ENCODE measurements at places on chromosomes 1 and 21.

GRCh38 chr1:89087241-89087640, 22.2 kb upstream of the GBP1 start:
- no peak for DNase-seq

DNA sequence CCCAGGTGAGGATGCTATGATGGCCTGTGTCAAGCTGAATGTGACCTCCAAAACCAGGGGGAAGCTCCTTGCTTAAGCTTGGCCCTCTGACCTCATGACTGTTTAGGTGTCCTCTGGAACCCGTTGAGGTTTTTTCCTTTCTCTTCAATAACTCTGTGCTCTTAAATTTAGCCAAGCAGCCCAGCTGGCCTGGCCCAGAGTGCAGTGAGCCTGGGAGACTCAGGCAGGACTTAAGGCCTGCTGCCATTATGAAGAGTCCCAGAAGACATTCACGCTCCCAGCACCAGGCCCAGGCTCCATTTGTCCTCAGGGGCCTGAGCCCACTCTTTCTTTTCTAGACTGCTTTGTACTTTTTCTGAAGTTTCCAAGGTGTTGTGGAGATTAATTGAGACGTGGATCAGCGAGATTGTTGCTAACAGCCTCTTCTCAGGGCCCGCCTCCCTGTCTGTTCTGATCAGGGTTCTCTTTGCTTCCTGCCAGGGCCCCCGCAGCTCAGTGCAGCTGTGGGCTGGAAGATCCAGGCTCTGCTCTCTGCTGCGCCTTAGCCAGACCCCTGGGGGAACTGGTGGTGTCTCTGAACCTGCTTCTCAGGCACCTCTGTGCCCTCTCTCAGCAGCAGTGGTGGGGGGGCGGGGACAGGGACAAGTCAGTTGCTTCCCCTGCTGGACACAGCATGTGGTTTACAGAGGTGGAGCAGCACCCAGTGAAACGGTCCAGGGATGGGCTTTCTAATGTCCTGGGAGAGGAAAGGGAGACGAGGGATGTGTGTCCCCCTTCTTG, 124.2 kb downstream of the GRIK3 start:
- no peak for DNase-seq

DNA sequence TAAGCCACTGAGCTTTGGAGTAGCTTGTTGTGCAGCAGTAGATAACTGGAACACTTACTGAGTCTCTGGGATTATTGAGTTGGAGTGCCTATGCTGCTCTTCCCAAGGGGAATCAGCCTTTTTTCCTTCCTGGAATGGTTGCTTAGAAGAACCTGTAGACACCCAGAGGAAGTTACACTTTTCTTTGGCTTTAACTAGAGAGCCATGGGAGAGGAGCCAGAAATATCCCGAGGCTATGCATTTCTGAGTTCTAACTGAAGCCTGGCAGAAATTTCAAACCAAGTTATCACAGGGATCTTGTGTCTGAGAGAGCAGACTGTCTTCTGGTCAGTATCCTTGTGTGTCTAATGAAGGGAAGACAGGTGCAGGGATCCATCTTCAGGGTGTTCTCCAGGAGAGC, 28.3 kb downstream of the LAMC1 start:
- no peak for DNase-seq

DNA sequence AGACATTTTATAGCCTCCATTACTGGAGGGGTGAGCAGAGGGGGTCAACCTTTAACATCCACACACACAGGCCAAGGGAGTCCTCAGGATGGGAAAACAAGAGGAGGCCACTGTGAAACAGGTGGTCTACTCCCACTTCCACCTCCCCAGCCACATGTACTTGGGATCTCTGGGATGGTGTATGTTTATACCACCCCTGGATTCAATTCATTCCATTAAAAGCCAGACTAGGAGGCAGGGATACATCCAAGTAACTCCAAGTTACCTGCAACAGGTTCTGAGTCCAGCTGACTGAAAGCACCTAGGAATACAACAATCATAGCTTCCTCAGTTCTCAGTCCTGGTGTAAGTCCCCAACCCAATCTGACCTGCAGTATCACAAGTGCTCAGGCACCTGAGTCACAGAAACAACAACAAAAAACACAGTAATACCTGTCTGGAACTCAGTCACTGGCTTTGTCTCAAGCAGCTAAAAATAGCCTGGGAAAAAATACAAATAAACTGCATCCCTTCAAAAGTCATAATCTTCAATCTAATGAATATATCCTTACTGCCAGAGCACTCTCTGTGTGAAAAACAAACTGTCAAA, 9.8 kb downstream of the ERI3 start:
- no peak for DNase-seq

DNA sequence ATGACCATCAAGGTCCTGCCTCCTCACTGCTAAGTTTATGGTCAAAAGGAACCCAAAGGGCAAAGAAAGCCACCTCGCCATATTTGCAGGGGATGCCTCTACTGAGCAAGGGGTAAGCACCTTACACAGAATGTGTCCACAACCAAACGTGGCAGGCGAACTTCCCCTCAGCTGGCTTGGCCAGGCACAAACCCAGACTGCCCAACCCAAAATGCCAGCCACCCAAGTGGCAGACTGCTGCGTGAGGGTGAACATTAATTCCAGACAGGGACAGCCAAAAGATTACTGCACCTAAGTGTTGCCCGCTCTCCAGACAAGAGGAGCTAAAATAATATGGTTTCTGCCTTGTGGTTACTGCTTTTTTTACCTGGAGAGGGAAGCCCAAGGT, 16.0 kb downstream of the ZNF697 start:
- DNase-seq, result no peak

DNA sequence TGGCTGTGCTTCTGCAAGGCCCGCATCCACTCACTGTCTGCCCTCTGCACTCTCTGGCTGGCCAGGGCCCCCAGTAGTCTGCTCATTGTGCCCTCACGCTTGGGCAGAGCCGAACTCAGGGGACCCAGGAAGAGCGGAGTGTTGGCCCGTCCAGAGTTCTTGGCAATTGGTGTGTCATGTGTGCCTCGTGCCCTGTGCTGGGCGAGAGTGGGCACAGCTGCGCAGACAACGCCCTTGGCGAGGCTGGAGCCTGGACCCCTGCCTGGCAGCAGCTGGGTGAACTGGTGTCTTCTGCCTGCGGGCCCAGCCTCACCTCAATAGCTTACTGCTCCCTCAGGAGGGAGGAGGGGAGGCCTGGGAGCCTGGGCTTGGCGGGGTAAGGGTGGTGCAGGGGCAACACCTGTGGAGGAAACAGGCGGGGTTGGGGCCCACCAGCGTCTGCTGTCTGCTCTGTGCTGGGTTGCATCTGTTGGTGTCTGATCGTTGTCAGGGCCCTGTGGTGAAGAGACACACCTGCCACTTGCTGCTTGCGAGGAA, 2.1 kb downstream of the GUK1 start:
- no peak for DNase-seq

GRCh38 chr1:160438935-160439334, 38.6 kb downstream of the VANGL2 start:
- DNase-seq, result no peak

DNA sequence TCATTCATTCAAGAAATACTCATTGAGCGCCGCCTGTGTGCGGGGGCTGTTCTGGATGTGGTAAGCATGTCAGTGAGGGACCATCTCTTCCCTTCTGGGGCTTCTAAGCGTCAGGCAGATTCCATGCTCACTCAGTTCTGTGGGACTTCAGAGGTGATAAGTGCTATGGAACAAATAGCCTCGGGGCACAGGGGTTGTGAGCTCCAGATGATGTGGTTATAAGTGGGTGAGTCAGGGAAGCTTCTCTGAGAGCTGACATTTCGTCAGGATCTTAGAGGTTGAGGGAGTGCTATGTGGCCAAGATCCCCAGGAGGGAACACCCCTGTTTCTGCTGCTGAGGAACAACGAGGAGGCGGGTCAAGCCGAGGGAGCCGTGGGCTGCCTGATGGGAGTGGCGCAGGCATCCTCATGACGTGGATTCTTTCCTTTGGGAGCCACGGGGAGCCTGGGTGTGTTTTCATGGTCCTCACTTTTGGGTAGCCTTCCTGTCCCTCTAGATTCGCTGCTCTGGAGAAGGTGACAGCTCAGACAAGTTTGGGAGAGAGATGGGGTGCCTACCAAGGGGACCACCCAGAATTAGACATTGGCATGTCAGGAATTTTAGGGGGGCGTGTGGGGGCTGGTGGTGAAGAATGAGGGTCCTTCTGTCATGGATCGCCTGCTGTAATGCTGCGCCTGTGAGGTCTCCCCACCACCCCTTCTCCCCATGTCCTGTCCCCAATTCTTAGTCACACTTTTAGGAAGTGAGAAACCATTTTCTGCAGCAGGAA, 38.5 kb downstream of the HUNK start:
- no peak for DNase-seq

DNA sequence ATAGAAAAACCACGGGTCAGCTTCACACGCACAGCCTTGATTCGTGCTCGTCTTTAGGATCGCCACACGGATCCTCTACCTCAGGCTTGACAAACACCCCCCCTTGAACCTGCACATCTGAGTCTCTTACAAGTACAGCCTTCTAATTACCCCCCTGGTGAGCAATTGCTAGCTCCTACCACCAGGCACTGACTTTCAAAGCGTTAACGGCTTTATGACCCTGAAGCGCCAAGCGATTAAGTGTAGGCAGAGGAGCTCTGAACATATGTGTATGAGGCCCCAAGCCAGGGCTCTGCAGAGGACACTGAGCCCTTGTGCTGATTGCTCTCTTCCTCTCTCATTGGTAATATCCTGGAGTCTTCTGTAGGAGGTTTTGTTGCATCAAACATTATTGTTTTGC, 55.7 kb upstream of the EPHA8 start:
- no peak for DNase-seq

DNA sequence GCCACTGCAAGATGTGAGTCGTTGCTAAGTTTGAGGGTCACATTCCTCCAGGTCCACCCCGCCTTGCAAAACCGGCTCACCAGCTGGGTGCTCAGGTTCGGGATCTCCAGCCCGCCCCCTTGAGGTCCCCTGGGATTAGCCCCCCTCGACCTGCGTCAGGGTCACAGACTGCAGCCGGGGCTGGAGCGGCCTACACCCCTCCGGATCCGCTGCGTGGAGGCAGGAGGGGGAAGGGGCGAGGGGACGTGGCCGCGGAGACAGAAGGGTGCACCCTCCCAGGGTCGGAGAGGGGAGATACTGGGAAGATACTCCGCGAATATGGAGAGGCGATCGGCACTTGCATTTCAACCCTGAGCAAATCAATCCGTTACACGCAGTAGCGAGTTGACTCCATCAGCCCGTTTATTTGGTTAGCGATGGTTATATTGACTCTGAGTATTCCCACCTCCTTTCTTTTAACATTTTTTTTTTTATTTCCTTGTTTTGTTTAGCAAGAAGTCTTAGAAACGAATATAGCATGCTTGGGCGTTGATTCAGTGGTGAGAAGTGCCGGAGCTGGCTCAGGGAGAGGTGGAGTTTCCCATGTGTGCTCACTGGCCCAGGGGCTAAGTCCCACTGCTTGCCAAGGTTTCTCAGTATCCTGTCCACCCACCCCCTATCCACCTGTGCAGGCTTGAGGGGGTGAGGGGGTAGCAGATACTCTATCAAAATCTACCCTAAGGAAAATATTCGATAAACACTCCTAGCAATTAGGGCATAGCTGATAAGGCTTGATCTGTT, 997 bp downstream of the IFNAR2 start:
- DNase-seq, result peak; percentile 53

DNA sequence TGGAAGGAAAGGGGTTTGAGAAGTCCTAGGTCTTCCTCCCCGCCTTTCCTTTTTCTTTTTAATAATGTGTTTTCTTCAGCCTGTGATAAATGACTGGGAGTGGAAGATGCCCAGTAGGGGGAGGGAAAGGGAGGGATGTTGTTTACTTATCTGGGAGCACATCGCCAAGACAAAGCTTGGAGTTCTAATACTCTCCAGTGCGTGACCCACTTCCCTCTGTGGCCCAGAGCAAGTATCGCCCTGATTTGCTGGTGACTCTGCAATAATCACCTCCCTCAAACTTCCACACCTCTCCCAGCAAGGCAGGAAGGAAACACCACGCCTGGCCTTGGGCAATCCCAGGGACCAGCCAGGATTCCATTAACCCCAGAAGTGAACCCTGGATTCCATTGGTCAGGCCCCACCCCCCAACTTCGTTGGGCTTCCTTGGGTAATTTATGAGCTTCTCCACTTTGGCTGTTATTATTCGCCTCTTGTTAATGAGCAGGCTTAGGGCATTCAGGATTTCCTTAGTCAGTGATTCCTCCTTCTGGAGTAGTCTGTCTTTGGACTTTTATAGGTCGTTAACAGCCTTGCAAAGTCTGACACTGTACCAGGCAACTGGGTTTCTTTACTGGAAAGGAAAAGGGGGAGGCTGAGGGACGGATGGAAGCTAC, 24.3 kb upstream of the GRHL3 start:
- DNase-seq, result peak; percentile 14

DNA sequence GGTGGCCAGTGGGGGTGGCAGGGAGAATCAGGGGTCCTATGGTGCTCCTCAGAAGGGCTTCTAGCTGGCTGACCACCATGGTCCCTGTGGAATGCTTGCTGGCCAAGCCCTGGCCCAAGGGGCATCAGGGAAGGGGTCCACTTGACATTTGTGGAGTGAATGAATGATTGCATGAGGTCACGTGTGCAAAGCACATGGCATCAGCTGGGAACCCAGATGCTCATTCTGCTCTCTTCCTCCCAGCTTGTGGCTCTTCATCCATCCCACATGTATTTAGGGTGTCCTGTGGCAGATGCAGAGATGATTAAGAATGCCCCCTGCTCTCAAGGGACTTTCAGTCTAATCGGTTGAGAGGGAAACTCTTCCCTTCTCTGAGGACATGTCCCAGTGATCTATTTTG, 27.1 kb upstream of the PADI4 start:
- DNase-seq, result no peak

DNA sequence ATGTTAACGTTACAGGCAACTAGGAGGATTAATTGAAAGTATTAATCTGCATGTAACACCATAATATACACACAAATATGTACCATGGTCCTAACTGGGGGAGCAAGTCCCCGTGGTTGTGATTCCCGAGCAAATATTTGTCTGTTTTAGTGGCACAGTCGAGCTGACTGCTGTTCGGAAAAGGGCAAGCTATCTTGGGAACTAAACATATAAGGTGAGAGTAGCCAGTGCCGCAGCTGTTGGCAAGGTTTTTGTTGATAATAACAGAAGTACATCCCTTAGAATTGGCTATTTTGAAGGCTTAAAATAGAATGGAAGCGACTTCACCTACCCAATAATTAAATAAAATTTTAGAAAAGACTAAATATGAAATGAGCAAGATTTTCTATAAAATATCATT, 45.5 kb downstream of the UCHL5 start:
- DNase-seq, result no peak

Data from suppressor macrophage treated with lipopolysaccharide for 4 hours (primary cell).